ENCODE measurements at places on chromosomes 12 and 14.

GRCh38 chr14:99754141-99755067, 38.8 kb upstream of the EML1 start:
- no peak for DNase-seq

DNA sequence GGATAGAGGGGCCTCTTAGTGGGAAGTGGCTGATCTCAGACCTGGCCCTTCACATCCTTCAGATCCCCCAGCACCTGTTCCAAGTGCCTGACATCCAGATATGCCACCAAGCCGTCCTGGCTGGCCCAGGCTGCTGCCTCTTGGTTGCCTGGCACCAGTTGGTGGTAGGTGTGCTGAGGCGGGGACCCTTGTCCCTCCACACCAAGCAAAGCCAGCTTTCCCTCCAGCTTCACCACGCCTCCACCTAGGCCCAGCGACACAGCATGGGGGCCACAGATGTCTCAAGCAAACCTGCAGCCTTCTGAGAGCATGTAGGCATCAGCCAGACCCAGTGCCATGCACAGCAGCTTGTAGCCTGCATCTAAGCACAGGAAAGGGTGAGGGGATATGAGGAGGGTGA, 3.5 kb upstream of the CD63 start:
- DNase-seq, result no peak

- DNase-seq, result no peak
These were observed 5.3 kb downstream of the B4GALNT1 start for GRCh38 chr12:57627501-57628279.

- no peak for DNase-seq
These were observed 99.6 kb upstream of the PDE3A start for GRCh38 chr12:20268771-20269170.

DNA sequence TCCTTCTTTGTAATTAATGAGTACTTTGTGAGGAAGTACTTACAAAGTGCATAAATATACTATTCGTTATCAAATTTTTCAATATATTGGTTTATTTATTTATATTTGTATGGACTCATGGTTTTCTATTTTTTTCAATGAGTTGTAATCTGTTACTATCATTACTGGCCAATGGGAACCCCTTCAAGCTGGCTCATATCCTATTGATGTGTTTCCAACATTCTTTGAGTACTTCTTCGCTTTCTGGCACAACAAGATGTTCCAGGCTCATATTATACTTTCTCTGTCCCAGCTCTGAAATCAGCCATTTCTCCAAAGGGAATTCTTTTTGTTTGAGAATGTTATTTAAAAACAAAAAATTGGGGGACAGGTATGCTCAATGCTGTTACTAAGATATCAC, 17.5 kb downstream of the YBX3 start:
- peak; percentile 35 for DNase-seq

- no peak for DNase-seq
These were observed 104.1 kb downstream of the ANO2 start for GRCh38 chr12:5840944-5841343.

DNA sequence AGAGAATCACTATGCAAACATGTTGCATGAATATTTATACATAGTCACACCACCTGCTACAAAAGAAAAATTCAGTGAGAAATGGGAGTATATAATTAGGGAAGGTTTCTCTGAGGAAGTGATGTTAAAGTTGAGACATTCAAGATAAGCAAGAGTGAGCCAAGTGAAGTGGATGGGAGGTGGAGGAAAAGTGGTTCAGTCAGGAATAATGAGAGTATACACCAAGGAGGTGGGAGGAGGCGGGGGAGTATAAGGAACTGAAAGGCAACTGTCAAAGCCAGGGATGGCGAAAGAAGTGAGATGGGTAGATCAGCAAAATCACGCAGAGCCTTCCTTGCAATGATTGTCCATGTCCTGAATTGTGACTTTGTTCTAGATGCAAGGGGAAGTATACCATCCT, 33.7 kb downstream of the PRKD1 start:
- no peak for DNase-seq

DNA sequence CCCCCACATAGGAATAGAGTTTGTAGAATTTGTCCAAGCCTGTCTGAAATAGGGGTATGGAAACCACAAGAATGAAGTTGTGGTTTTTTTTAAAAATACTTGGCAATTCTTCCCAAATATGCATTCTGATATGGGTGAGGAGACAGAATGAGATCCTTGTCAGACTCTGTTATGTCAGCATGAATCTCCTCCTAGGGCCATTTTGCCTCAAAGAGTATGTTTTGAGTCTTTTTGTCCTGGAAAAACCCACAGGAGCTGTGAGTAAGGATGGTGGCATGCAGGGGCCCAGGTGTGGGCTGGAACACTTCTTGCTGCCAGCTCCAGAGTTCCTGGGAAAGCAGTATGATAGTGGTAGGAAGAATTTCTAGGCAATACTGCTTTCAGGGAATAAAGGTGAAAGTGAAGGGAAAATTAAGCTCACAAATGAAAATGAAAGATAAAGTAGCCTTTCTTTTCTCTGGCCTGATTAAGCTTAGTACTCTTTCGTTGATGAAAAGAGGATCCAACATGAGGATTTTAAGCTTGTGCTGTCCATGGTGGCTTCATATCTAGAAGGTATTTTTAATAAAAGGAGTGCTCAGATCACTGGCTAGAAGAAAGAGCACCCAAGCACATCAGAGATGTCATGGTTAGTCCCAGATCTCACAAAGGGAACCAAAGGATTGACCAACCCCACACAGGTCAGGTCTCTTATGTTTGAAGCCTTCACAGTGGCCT, 130.8 kb downstream of the LLPH start:
- no peak for DNase-seq

- no peak for DNase-seq
These were observed 193.6 kb upstream of the SEL1L start for GRCh38 chr14:81727218-81727617.

DNA sequence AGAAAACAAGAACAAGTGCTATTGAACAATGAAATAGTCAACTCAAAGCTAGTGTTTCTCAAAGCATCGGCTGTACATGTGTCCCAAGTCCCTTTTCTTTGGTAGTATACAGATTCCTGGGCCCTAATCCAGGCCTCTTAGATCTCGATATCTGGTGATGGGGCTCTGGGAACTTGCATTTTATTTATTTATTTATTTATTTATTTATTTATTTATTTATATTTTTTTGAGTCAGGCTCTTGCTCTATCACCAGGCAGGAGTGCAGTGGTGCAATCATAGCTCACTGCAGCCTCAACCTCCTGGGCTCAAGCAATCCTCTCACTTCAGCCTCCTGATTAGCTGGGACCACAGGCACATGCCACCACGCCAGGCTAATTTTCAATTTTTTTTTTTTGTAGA, 17.1 kb downstream of the SYNDIG1L start:
- DNase-seq, result no peak

DNA sequence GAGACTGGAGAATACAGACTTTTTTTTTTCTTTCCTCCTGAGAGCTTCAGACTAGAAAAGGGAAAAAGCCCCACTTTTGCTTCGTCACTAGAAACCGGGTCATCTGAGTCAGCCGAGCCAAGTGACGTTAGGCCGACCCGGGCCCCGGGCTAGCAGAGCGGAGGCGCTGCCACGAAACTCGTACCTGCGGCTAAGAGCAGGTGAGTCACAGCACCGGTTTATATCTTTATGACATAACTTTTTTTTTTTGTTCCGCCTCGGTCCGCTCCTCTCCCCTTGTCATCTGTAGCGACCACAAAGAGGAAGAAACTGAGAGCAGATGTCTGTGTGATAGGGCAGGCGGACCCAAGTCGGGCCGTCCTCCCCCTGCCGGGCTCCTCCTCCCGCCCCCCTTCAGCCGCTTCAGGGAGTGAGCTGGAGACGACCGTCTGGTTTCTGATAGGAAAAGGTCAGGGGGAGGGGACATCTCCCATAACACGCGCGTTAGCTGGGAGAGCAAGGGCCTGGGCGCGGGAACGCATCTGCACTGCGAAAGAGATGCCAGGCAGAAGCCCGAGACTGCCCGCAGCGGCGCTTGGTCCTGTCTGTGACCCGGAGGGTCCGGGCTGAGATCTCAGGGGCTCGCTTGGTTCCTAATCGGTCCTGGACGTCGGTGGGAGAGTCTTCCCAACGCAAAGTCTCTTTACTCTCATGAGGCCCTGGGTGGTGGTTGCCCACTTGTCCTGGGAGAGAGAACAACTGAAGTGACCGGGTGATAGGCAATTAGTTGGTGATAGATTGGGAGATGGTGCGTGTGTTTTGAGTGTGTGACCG, 586 bp downstream of the TTC6 start:
- DNase-seq, result no peak

DNA sequence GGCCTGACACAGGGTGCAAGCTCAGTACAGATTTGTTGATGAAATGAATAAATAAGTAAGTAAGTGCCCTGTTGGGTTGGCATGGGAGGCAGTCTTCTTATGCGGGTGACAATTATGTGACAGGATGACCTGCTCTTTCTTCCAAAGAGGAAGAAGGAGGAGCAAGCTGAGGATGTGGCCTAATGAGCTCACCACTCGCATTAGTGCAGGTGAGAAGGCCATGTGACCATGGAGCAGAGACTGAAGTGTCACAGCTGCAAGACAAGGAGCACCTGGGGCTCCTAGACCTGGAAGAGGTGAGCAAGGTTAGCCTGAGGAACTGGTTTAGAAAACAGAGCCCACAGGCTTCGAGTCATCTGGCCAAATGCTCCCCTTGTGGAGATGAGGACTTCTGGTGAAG, 34.9 kb downstream of the LRTM2 start:
- DNase-seq, result no peak

DNA sequence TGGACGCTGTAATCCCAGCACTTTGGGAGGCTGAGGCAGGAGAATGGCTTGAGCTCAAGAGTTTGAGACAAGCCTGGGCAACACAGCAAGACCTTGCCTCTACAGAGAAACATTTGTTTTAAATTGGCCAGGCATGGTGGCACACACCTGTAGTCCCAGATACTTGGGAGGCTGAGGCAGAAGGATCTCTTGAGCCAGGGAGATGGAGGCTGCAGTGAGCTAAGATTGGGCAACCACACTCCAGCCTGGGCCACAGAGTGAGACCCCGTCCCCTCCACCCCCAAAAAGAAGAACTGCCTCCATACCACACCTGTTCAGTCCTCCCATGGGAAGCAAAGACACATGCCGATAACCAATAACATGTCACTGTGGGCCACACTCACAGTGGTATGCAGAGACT, 19.2 kb downstream of the CCDC85C start:
- no peak for DNase-seq

- DNase-seq, result no peak
These were observed 33.9 kb upstream of the RNU6-7 start for GRCh38 chr14:32167907-32168306.

GRCh38 chr12:55875704-55876467, 33.1 kb upstream of the MMP19 start:
- no peak for DNase-seq

- DNase-seq, result no peak
These were observed 6.8 kb downstream of the PARP2 start for GRCh38 chr14:20350282-20350681.

GRCh38 chr14:45426685-45427282, 173.8 kb upstream of the MIS18BP1 start:
- peak; percentile 4 for DNase-seq

DNA sequence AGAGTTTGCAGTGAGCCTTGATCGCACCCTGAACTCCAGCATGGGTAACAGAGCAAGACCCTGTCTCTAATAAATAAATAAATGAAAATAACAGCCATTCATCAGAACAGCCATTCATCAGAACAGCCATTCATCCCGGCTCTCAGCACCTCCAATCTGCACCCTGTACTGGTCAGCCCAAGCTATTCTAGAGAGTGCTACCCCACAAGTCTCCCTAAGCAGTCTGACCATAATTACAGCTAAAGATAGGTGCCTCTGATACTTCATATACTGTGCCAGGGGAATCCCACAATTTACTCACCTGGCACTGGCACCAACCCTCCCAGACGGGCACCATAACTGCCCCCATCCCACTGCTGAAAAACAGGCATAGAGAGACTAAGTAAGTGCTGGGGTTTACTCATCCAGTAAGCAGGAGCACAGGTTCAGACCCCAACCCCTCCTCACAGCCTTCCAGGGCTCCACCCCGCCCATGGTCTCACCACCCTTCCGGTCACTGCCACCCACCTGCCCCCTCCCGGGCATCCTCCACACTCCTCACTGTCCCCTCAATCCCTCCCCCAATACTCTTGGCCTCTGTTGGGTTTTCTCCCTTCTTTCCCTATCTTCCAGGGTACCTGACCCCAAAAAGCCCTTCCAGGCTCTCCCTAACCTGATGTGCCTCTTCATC, 15.2 kb upstream of the EIF5 start:
- no peak for DNase-seq

- DNase-seq, result peak; percentile 23
These were observed 2.6 kb downstream of the WNK1 start for GRCh38 chr12:754851-755562.

- DNase-seq, result no peak
These were observed 126.9 kb upstream of the AMIGO2 start for GRCh38 chr12:47206450-47207339.

GRCh38 chr12:106919910-106920544, 35.7 kb upstream of the TMEM263 start:
- peak; percentile 57 for DNase-seq

DNA sequence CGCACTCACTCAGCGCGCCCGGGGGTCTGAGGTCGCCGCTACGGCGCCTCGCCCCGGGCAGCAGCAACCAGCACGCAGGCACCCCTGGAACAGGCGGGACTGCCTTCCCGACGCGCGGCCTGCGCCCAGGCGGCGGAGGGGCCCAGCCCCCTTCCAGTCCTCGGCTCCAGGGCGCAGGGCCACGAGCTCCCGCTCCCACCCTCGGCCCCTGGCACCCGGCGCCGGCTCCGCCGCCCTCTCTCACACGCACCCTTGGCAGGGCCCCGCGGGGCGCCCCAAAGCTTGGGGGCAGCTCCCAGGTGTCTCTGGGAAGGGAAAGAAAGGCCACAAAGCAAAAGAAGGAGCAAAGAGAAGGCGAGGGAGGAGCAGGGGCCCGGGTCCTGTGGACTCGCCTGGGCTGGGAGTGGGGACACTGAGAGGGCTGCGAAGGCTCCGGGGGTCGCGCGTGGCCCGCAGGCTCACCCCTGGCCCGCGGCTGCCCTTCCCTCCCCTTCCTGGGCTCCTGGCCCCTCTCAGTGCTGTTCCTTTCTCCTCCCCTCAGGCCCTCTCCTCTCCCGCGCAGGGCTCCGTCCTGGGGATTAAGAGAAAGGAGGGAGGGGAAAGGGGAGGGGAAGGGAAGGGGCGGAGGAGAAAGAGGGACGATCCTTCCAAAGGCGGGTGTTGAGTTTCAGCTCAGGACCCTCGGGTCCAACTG, 907 bp upstream of the EFS start:
- peak; percentile 88 for DNase-seq

DNA sequence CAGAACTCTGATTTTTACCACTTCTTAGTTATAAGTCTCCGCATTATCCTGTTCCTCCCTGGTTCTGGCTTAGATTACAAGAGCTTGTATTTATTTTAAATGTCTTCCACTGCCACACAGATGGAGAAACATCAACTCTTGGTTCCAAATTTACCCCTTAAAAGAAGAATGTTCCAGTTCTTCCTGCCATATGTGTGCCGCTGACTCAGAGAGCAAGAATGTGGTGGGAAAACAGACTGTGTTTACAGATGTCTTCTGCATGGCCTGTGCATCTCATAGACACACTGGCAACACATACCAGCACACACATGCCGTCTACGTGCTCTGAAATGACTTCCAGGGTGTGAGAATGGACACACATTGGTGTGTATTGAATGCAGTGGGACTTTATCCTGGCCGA, 383.0 kb downstream of the LRIG3 start:
- DNase-seq, result no peak
